ENCODE measurements at places on chromosomes 3 and 15.

DNA sequence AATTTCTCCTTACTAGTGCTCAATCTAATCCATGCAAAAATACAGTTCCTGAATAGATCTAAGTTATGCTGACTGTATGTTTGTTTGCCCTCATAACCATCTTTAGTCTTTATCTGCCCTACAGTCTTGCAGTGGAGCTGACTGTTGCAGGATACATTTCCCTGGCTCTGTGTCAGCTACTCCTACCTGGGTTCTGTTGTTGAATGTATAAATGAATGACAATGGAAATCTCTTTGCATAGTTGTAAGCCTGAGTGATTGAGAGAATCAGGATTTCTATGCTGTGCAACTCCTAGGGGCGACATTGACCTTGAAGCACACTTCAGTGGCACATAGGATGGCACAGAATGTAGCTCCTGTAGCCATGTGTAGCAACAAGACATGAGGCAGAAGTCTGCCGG, 16.0 kb upstream of the ZBBX start:
- DNase-seq: no peak

- no peak for DNase-seq
Observed at GRCh38 chr15:77112838-77113504, 42.1 kb upstream of the TSPAN3 start.

- no peak for DNase-seq
Observed at GRCh38 chr15:68228971-68229385, 550 bp downstream of the CLN6 start.

DNA sequence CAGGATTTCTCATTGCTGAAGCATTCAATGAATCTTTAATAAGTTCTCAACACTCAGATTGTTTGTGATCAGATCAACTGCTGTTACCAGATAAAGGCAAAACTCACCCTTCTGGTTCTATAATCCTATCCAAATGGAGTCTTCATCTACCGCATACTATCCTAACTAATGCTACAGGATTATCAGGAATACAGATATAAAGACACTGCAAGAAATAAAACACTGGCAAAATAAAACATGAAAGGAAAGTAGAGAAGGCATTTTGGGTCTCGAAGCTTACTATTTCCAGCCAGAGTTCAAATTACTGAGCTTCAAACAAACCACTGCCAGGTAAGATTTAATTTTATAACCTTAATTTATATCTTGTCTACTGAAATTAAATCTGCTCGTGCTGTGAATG, 524 bp downstream of the CHRM5 start:
- DNase-seq: no peak

GRCh38 chr3:125179143-125179883, 33.2 kb downstream of the SLC12A8 start:
- DNase-seq: no peak

DNA sequence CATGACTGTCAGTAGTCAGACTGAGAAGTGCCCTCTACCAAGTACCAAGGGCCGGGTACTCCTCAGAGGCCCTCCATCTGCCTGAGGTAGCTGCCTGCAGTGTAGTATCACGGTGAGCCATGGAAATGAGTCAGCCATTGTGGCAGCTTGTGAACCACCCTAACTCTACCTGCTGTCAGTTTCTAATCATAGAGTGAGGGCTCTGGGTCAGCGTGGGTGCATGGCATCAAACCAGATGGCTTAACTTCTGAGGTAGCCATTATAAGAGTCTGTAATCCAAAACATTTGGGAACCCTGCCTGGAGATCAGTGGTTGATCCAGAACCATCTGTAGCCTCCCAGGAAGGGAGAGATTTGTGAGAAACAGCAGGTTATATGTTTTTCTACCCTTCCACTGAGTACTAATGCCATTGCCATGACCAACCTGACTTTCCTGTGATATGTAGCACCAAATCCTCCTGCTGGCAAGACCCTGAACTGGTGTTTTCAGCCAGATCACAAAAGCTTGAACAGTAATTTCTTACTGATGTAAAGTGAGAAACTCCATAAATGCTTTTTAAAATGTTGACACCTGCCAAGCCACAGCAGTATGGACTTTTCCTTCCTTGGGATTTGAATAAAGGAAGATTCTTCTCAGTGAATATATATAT, 38.9 kb downstream of the ABHD2 start:
- DNase-seq: no peak

GRCh38 chr15:48541341-48542278, 103.9 kb downstream of the FBN1 start:
- DNase-seq: peak; percentile 69

Measured in AG09309 (cell line).